ENCODE measurements at places on chromosomes 2 and 18.

GRCh38 chr2:237563816-237564215 lies 2.6 kb upstream of the PRLH start:
- DNase-seq: no peak

DNA sequence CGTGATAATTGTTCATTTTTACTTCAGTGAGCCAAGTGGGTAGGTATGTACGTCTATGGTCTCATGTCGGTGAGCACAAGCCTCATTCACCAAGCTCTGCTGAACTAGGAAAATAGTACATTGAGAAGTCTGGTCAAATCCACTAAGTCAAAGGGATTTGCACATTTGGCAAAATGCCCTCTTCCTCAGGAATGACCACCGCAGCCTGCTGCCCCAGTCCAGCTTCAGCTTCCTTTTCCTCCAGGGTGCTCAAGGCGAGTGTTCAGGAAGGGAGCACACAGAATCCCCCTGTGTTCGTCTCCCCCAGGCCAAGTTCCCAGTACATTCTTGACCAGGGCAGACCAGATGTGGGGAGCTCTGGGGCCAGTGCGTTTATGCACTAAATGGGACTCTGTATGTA lies 23.0 kb downstream of the TCF7L1 start:
- DNase-seq: no peak

DNA sequence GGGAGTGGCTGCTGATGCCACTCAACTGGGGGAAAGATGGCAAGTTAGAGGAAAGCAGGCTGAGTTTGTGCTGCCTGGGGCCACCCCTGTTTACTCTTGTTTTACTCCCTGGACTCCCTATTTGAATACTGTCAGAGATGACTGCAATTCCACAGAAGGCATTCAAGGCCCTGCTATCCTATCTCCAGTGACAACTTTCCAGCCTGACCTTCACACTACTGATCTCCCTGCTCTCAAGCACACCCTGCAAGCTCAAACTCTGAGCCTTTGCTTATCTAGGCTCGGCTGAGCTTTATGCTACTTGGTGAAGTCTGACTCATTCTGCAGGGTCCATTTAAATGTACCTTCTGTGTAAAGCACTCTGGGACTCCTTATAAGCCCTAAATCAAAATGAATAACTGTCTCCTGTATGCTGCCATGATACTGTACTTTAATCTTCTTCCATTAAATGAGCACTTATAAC lies 39.3 kb upstream of the DSG1 start:
- no peak for DNase-seq

GRCh38 chr2:150101947-150102346 lies 385.5 kb downstream of the RND3 start:
- DNase-seq: no peak

- DNase-seq: no peak
Observed at GRCh38 chr2:148048475-148049221, 27.8 kb downstream of the MBD5 start.

- no peak for DNase-seq
Observed at GRCh38 chr18:35190948-35191697, 49.7 kb upstream of the ZNF397 start.

- DNase-seq: no peak
Observed at GRCh38 chr2:28045676-28046351, 155.3 kb downstream of the BABAM2 start.

Measured in type B pancreatic cell (in vitro differentiated cells).